ENCODE measurements at places on chromosomes 11 and 22.

DNA sequence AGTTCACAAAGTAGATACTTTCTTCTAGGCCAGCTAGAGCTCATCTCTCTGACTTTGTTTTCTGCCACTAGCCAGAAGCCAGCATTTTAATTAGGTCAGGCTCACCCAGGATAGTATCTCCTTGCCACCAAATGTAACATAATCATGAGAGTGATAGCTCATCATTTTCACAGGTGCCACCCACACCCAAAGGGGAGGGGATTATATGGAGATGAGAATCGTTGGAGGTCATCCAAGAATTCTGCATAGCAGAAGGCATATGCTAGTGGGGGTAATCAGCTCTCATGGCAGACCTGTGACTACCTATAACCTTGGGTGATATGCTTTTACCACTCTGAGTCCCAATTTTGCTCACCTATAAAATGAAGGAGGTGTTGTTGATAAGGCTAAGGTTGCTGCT is 523.0 kb downstream of the METTL15 start:
- no peaks in the 10 kb centered on the region for H3K4me1 ChIP-seq
- no peak overlapping the region for H3K4me3 ChIP-seq
- DNase-seq = no peak
- H3K36me3 ChIP-seq = no peaks in the 10 kb centered on the region

DNA sequence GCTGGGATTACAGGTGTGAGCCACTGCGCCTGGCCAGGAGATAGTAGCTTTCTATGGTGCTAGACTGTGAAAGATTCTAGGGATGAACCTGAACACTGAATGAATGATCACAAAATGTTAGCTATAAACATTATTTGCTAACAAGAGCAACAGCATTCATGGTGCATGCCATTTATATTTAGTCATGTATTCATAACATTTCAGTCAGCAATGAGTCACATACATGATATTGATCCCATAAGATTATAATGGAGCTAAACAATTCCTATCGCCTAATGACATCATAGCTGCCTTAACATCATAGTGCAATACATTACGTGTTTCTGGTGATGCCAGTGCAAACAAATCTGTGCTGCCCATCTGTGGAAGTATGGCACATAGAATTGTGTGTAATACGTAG is 164.1 kb downstream of the ARHGAP42 start:
- H3K27ac ChIP-seq = no peak overlapping the region
- H3K4me1 ChIP-seq = no peaks in the 10 kb centered on the region
- no peaks in the 10 kb centered on the region for H3K27me3 ChIP-seq
- H3K4me3 ChIP-seq = no peak overlapping the region
- H3K36me3 ChIP-seq = no peaks in the 10 kb centered on the region

DNA sequence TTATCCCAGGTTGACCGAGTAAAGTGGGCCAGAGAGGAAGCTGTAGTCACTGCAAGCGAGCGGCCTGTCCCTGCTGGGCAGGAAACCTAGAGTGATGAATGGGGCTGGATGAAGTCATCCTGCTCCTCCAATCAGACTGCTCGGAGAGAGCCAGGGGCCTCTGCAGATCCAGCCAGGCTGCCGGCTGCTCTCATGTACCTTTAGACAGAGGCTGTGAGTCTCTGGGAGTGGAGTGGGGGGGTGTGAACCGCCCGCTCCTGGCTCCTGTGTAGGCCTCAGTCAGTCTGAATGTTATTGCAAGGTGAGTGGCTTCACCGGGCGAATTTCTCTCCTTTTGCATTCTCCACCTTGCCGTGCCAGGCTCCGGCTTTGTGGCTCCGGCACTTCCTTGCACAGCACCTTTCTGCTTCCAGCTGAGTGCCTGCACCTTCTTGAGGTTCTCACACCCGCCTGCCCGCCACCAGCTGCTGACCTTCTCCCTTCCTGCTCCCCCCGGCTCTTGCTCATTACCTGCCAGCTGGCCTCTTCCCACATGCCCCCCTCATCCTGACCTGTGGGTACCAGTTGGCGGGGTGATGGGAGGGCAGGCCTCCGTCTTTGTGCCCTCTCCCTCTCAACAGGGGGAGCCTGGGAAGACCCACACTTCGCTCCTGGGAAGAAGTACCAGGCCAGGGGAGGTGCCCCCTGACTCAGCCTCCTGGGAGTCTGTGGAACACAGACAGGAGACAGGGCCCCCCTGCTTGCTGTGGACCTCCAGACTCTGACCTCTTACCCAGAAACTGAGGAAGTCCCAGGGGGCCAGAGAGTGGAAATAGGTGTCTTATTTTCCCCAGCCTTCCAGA is 79.9 kb downstream of the GRAMD1B start:
- H3K27me3 ChIP-seq = no peaks in the 10 kb centered on the region
- no peak overlapping the region for H3K4me3 ChIP-seq
- no peak for DNase-seq
- no peak overlapping the region for H3K27ac ChIP-seq
- H3K36me3 ChIP-seq = no peaks in the 10 kb centered on the region
- no peaks in the 10 kb centered on the region for H3K4me1 ChIP-seq

- H3K4me1 ChIP-seq = no peaks in the 10 kb centered on the region
- no peaks in the 10 kb centered on the region for H3K27me3 ChIP-seq
- no peak for DNase-seq
- H3K36me3 ChIP-seq = no peaks in the 10 kb centered on the region
Measured at GRCh38 chr11:115737875-115738274, 233.7 kb upstream of the CADM1 start.

Measured in ascending aorta (tissue), 2 donors.